Esophagus mucosa (tissue), 1 donor: ENCODE measurements at places on chromosomes 1 and 21.

- ATAC-seq: no peak
Measured at GRCh38 chr1:54845772-54846171, 41.2 kb downstream of the DHCR24 start.

DNA sequence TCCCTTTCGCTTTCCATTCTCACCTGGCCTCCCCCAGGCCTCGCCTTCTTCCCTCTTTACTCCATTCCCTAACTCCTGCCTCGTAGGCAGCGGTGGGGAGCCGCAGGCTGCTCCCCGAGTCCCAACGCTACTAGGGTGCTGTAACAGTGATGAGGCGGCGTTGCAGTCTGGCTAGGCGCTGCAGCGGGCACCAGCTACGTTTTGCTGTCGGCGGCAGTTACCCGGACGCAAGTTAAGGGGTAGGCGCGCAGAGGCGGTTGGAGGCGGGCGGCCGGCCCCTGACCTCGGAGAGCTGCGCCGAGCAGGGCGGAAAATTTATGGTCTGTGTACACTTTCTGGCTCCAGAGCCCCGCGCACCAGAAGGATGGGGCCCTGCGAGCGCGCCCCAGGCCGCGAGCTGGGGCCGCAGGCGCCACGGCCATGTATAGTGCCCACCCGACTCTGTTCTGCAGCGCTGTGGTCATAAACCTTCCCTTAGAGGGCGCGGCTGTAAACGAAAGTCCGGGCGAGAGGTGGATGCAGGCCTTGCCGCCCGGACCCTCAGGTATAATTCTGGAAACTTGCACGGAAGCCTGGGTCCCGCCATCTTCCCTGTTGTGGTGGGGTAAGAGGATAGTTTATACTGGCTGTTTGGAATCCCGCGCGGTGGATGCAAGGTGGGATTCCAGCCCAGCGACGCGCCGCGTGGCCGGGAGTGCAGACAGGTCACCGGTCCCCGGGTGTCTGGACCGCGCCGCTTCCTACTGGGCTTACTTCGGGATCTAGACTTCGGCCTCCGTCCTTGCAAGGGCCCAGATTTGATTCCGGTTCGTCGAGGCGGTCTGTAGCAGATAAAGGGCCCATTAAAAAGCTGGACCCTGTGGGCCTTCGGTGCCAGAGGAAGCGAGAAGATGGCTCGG lies 15.0 kb downstream of the HLX start:
- peak; percentile 22 for ATAC-seq

GRCh38 chr1:156081917-156082308 lies 352 bp downstream of the MEX3A start:
- no peak for ATAC-seq

- no peak for ATAC-seq
Measured at GRCh38 chr1:160779626-160780397, 16.2 kb upstream of the LY9 start.

DNA sequence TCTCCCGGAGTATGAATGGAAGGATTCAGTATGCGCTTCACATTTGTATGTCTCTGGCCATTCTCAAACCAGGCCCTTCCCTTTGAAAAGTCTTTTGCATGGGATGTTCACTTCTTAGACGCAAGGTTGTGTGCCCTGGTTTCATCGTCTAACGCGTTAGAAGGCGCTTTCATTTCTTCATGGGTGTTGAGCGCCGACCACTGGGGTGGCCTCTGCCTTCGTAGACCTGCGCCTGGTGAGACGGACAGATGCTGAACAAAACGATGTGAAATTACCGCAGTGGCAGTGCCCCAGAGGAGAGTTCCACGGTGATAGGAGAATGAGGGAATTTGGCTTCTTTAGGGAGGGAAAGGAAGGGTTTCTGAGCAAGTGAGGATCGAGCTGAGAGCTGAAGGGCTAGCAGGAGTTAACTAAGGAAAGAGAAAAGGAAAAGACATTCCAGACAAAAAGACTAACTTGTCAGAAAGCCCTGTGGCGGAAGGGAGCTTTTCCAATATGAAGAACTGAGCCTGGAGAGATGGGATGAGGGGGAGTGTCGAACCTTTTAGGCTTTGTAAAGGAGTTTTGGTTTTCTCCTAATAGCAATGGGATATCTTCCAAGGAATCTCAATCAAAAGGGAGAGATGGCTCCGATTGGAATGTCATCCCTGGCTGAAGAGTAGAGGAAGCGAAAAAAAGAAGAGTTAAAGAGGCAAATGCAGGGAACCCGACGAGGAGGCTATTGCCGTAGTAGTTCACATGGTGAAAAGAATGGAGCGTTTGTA lies 951 bp downstream of the GGPS1 start:
- no peak for ATAC-seq

DNA sequence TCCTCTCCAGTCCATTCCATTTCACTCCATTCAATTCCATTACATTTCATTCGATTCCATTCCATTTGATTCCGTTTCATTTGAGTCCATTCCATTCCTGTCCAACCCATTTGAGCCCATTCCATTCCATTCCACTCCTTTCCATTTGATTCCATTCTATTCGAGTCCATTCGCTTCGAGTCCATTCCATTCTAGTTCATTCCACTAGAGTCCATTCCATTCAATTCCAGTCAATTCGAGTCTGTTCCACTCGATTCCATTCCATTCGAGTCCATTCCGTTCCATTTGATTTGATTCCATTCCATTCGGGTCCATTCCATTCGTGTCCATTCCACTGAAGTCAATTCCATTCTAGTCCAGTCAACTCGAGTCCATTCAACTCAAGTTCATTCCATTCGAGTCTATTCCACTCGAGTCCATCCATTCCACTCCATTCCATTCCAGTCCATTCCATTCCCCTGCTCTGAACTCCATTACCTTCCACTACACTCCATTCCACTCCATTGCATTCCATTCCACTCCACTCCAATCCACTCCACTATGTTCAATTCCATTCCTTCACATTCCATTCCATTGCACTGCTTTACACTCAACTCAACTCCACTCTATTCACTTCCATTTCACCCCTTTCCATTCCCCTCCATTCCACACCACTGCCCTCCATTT lies 2569.4 kb upstream of the TPTE start:
- no peak for ATAC-seq

GRCh38 chr1:201395936-201396335 lies 3.2 kb downstream of the LAD1 start:
- ATAC-seq: peak; percentile 2

- ATAC-seq: no peak
Measured at GRCh38 chr1:240287722-240288121, 196.0 kb downstream of the FMN2 start.

DNA sequence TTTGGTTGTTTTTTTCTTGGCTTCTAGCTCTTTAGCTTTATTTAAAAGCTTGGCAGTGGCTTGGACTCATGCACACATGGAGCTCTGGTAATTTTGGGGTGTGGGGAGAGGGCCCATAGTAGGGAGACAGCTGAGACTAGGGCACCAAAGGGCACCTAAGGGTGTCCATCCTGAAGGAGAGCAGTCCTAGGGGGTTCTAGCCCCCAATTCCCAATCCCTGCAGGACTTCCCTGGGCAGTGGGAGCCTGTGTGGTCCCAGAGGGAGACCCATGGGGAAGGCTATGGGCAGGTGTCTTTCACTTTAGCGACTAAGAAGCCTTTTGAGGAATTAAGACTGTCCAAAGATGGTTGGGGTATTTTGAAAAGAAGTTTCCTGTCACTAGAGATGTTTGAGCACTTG lies 6.9 kb downstream of the CYP4B1 start:
- no peak for ATAC-seq

DNA sequence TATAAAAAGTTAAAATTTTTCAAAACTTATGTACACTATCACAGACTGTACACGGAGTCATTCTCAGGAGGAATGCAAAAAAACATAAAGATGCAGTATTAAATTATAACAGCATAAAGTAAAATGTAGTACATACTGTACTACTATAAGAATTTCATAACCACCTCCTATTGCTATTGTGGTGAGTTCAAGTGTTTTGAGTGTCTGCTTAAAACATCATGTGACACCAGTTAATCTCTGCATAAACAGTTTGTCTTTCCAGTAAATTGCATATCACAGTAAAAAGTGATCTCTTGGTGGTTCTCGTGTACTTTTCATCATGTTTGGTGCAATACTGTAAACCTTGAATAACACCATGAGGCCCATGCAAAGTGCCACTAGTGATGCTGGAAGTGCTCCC lies 45.2 kb downstream of the SDCCAG8 start:
- no peak for ATAC-seq

- ATAC-seq: no peak
Measured at GRCh38 chr1:230713547-230713914, 391 bp downstream of the AGT start.

GRCh38 chr1:59378621-59379370 lies 81.9 kb downstream of the FGGY start:
- no peak for ATAC-seq

GRCh38 chr1:85413169-85413568 lies 51.8 kb downstream of the DDAH1 start:
- ATAC-seq: no peak

GRCh38 chr1:177891809-177892208 lies 78.0 kb downstream of the SEC16B start:
- peak; percentile 84 for ATAC-seq

- peak; percentile 75 for ATAC-seq
Measured at GRCh38 chr1:156813750-156814570, 2.7 kb downstream of the SH2D2A start.

DNA sequence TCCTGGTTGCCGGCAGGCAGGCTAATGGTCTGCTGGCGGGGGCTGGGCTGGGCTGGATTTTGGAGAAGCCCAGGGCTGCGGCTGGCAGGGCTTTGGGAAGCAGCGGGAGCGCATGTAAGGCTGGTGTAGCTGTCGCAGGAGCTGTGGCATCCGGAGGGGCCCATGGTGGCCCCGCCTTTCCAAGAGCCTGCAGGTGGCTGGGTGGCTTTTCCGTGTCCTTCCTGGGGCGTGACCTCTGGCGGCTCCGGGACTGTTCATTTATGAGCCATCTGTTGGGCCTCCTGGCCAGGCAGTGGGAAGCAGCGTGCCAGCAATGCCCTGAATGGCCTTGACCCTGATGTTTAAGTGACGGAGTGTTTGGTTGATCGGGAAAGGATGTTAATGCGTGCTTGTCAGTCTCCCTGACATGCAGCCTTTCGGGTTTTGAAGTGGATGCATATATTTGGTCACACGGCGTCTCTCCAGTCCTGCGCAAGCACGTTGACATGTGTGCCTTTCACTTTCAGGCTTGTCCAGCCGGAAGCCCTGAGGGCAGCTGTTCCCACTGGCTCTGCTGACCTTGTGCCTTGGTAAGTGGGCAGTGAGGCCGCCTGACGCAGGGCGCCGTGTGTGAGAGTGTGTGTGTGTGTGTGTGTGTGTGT lies 38.5 kb downstream of the AGPAT3 start:
- ATAC-seq: no peak

DNA sequence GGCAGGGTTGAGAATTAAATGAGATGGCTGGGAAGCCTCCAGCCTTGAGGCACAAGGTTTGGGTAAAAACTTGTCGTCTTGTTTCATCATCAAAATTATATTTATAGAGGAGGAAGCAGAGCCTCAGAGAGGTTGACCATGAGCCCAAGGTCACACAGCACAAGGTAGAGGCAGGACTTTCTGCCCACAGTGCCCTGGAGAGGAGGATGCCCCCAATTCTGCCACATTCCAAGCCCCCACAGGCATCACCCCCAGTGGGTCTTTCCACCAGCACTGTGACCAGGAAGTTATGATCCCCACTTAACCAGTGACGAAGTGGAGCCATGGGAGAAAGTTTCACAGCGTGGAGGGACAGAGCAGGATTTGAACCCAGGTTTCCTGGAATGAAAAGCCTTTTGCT lies 400.0 kb downstream of the MATN1 start:
- ATAC-seq: no peak

- ATAC-seq: no peak
Measured at GRCh38 chr1:36135330-36135667, 10.3 kb upstream of the COL8A2 start.

DNA sequence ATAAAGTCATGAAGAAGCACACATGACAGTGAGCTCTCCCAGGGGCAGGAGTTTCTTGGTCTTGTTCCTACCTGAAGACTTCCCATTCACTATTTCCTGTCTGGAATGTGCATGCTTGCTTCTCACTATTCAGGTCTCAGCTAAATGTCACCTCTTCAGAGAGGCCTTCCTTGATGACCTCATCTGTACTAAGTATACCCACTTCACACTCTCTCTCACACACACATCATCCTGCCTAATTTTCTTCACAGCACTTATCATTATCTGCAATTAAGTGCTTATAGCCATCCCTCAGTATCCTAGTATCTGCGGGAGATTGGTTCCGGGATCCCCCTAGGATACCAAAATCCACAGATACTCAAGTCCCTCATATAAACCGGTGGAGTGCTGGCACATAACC lies 146.4 kb upstream of the IVNS1ABP start:
- ATAC-seq: no peak

- no peak for ATAC-seq
Measured at GRCh38 chr1:32303358-32303757, 11.5 kb downstream of the HDAC1 start.

DNA sequence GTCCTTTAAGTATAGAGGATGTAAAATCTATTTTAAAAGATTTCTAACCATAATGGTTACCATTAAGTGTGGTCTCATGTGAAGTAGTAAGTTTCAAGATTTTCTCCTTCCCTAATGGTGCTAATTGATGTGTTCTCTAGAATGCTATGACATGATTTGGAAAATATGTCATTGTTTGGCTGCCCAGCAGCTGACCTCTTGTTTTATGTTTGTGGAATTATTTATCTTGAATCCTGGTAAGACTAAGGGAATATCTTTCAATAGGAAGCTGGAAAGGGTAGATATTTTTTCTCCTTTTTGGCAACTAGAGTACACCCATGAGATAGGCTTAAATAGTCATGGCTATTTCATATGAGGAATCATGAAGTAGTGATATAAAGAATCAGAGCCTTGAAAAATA lies 139.8 kb upstream of the CHODL start:
- no peak for ATAC-seq
